Naive thymus-derived CD4-positive, alpha-beta T cell (primary cell): ENCODE measurements at places on chromosomes 3 and 15.

DNA sequence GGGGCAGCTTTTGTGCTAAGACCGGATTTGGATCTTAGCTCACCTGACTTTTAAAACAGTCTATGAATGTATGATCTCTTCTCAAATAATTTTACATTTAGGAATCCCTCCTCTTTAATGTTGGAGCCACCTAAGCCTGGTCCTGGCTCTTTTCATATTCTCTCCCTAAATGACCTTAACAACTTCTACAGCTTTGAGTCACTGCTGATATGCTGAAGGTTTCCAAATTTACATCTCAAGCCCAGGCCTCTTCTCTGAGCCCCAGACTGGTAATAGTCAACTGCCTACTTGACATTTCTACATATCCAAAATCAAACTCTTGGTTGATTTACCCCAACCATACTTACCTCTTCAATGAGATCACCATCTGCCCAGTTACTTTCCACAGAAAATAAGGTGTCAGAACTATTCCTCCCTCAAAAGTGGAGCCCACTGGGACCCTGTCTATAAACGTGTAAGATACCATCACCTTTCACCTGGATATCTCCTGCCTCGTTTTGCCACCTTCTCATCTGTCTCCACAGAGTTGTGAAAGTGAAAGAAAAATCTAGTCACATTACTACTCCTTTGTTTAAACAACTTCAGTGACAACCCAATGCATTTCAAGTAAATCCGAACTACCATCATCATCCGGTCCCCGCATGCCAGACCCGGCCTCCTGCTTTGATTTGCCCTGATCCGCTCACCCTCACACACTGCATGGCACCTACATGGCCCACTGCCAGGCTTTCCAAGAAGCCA, 48.8 kb downstream of the UBP1 start:
- no peak overlapping the region for H3K27ac ChIP-seq
- no peak overlapping the region for H3K4me3 ChIP-seq
- no peaks in the 10 kb centered on the region for H3K4me1 ChIP-seq
- DNase-seq: no peak
- no peaks in the 10 kb centered on the region for H3K27me3 ChIP-seq
- peaks cover 76% of the 10 kb centered on the region for H3K36me3 ChIP-seq

GRCh38 chr15:47719730-47720129, 2.4 kb downstream of the SEMA6D start:
- H3K27ac ChIP-seq: no peak overlapping the region
- H3K27me3 ChIP-seq: no peaks in the 10 kb centered on the region
- no peaks in the 10 kb centered on the region for H3K36me3 ChIP-seq
- H3K4me1 ChIP-seq: no peaks in the 10 kb centered on the region
- H3K4me3 ChIP-seq: no peak overlapping the region

DNA sequence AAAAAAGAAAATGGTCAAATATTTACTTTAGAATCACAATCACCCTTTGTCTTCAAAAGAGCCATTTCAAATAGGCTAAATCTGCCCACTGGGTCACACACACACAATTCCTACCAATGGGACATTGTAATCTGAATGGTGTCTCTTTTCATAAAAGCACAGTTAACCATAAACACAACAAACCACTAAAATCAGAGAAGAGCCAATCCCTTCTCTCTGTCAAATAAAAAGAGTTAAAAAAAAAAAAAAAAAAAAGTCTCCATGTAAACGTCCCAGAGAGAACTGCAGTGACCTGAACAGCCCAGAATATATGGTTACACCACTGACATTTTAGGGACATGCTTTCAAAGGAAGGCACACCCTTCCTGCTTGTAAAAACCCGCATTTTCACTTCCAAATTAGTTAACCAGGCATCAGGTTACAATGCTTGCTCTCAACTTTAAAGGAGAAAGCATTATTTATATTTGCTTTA, 63.7 kb downstream of the PRICKLE2 start:
- no peaks in the 10 kb centered on the region for H3K27me3 ChIP-seq
- no peak for DNase-seq
- no peaks in the 10 kb centered on the region for H3K4me1 ChIP-seq
- H3K36me3 ChIP-seq: no peaks in the 10 kb centered on the region

DNA sequence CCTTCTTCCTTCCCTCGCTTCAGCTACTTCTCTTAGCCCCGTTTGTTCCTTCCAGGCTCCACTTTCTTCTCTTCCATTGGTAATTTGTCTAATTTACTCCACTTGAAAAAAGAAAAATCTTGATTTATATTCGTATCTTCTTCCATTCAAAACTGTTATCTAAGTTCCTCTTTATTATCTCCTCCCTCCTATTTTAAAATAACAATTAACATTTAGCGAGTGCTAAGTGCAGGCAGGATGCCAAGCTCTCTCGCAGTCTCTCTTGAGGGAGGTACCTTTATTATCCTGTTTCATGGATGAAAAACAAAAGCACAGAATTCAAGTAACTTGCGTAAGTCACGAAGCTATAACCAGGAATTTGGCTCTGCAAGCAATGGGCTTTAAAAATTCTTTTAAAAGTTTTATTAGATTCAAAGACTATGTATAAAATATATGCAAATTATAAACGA, 418.9 kb upstream of the NAALADL2 start:
- peak overlapping the region; percentile 81 for H3K27ac ChIP-seq
- DNase-seq: no peak
- H3K4me1 ChIP-seq: no peaks in the 10 kb centered on the region
- peaks cover 4% of the 10 kb centered on the region for H3K27me3 ChIP-seq
- no peaks in the 10 kb centered on the region for H3K36me3 ChIP-seq

GRCh38 chr3:164095949-164096348, 982.3 kb downstream of the SI start:
- no peak overlapping the region for H3K4me3 ChIP-seq
- no peak for DNase-seq
- H3K36me3 ChIP-seq: no peaks in the 10 kb centered on the region
- H3K27me3 ChIP-seq: no peaks in the 10 kb centered on the region
- no peak overlapping the region for H3K27ac ChIP-seq

- H3K4me3 ChIP-seq: peak overlapping the region; percentile 79
- H3K36me3 ChIP-seq: no peaks in the 10 kb centered on the region
- no peaks in the 10 kb centered on the region for H3K27me3 ChIP-seq
- H3K27ac ChIP-seq: peak overlapping the region; percentile 89
- H3K4me1 ChIP-seq: peaks cover 67% of the 10 kb centered on the region
These were observed 4.6 kb downstream of the SNRK start for GRCh38 chr3:43290956-43291355.

DNA sequence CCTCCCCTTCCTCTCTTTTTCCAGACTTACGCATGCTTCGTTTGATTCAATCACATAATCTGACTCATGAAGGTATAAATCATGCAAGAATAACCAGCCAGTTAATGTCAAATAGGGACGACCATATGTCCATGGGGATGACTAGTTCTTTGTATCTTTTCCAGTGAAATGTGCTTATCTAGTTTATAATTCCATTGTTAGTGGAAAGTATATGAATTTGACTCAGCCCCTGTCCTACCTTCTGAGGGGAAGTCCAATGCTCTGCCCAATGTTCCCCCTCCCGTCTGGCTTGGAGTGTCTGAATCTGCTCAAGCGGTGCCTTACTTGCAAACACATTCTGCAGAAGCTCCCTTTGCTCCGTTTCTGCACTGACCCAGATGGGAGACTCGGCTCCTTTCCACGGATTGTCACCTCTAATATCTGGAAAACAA, 55.0 kb upstream of the EPHB3 start:
- H3K36me3 ChIP-seq: no peaks in the 10 kb centered on the region
- H3K4me1 ChIP-seq: no peaks in the 10 kb centered on the region
- no peak for DNase-seq
- H3K27me3 ChIP-seq: no peaks in the 10 kb centered on the region
- no peak overlapping the region for H3K4me3 ChIP-seq

- peaks cover 3% of the 10 kb centered on the region for H3K36me3 ChIP-seq
- DNase-seq: no peak
- H3K4me3 ChIP-seq: peak overlapping the region; percentile 2
- peak overlapping the region; percentile 84 for H3K27ac ChIP-seq
- no peaks in the 10 kb centered on the region for H3K27me3 ChIP-seq
These were observed 50.3 kb downstream of the TGFBR2 start for GRCh38 chr3:30656624-30657141.

DNA sequence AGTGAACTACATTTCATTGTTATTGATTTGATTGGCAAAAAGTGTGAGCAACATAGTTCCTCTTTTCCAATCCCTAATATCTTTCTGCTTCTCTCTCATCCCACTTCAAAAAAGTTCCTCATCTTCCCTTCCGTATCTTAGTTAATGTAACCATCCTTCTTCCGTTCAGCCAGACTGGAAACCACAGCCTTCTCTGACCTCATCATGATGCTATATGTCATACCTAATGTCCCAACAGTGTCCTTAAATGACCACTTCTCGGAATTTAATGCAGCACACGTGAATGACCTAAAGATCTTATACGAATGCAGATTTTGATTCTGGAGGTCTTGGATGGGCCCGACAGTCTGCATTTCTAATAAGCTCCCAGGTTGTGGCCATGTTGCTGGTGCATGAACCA, 320.3 kb upstream of the SATB1 start:
- no peaks in the 10 kb centered on the region for H3K27me3 ChIP-seq
- peaks cover 56% of the 10 kb centered on the region for H3K4me1 ChIP-seq
- DNase-seq: no peak
- H3K4me3 ChIP-seq: no peak overlapping the region

- no peak for DNase-seq
- H3K27ac ChIP-seq: no peak overlapping the region
- no peaks in the 10 kb centered on the region for H3K36me3 ChIP-seq
- no peak overlapping the region for H3K4me3 ChIP-seq
- no peaks in the 10 kb centered on the region for H3K4me1 ChIP-seq
These were observed 33.3 kb upstream of the VPS8 start for GRCh38 chr3:184778426-184779332.

DNA sequence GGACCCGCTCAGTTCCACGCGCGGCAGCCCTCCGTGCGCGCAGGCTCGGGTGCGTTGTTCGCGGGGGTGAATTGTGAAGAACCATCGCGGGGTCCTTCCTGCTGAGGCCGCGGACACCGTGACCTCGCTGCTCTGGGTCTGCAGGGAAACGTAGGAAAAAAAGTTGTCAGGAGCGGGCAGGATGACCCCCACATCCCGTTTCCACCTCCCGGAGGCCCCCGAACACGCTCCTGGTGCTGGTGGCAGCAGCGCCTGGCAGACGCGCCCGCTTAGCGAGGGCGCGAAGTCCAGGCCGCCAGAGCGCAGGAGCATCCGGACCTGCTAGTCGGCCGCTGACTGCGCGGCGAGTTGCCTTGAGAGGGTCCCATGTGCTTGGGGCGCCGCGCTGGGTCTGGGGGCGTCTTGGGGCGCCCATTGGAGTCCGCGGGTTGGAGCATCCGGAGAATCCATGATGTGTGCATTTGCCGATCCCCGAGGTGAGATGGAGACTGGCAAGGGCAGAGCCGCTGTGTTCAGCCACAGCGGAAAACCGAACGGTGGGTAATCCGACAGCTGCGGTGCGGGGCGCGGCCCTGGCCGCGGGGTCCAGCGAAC, 520 bp downstream of the GREM1 start:
- H3K4me1 ChIP-seq: no peaks in the 10 kb centered on the region
- no peak for DNase-seq
- no peak overlapping the region for H3K4me3 ChIP-seq
